Ammon's horn (tissue), 1 donor: ENCODE measurements at places on chromosomes 5 and 9.

- no peak for DNase-seq
Measured at GRCh38 chr5:56896763-56897162, 12.6 kb upstream of the SETD9 start.

DNA sequence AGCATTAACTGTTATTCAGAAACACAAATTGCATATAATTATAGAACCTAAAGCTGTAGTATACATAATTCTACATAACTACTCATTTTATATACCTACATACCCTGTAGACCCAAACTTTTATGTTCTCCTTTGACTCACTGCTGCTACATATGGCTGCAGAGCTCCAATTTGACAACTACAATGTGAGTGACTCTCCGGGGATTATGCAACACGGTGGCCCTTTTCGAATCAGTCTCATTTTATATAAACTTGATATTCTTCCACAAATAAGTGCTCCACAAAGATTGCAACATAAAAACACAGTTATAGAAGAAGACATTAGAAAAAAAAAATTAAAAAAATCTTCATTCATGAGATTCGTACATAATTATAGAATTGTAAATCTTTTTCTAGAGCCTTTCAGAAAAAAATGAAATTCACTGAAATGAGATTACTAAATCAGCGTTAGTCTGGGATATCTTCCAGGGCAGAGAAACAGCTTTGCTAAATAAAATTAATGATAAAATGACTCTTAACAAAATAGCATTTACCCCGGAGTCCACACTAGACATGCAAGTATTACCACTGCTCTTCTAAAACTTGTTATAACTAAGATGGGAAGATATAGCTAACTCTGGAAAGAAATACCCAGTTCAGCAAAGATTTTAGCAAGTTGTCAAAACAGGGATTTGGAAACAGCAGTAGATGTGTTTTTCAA, 52.6 kb downstream of the SRFBP1 start:
- no peak for DNase-seq

GRCh38 chr9:74589576-74589975, 92.4 kb downstream of the RORB start:
- no peak for DNase-seq

DNA sequence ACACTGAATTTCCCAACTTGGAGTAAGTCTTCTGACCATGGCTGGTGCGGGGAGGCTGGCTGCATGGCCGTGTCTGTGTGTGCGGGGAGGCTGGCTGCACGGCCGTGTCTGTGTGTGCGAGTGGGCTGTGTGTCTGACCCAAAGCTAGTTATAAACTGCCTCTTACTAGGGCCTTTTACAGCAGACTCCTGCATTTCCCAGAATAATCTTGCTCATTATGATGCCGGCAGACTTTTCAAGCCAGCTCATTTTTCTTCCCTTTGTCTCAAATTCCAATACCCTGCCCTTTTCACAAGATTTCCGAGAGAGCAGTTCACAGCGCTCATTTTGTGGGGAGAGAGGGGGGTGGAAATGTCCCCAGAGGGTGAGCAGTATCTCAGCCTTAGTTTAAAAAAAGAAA, 470.7 kb upstream of the BRINP1 start:
- DNase-seq: no peak

GRCh38 chr5:178310130-178310865, 77.7 kb upstream of the PHYKPL start:
- no peak for DNase-seq

GRCh38 chr5:82707741-82708140, 369.5 kb downstream of the TMEM167A start:
- no peak for DNase-seq

DNA sequence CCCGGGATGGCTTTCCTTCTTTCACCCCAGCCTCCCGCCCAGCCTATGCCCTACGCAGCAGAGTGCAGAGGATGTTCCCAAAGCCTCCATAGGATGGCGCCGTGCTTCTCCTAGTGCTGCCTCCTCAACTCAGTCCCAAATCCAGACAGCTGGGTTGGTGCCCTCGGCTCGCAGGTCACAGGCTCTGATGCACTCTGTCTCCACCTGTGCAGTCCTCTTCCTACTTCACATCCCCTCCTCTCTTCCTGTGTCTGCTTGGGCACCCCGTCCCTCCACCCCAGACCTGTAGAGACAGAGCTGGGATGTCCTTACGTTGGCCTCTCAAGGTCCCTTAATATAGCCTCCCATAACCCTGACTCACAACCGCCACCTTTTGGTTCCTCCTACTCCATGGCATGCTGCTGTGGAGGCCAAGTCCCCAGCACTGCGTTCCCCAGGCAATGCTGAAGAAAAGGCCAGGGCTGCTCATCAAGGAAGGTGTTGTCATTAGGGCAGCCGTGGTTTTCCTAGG, 314.4 kb downstream of the GADD45G start:
- peak; percentile 40 for DNase-seq

DNA sequence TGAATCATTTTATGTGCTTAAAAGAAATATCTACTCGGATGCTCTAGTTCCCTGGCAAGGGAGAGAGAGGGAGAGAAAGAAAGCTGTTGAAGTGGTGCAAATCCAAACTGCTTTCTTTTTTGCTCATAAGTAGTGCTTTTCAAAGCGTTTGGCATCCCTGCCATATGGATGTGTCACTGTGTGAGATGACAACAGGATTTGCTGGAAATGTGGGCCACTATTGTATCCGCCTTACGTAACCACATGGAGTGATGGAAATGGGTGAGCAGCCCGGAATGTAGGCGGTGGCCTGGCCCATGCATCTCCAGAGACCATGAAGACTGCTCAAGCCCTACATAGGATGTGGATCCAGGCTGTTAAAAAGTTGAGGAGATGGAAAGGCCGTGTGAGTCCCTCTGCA, 30.8 kb downstream of the TJP2 start:
- peak; percentile 92 for DNase-seq

DNA sequence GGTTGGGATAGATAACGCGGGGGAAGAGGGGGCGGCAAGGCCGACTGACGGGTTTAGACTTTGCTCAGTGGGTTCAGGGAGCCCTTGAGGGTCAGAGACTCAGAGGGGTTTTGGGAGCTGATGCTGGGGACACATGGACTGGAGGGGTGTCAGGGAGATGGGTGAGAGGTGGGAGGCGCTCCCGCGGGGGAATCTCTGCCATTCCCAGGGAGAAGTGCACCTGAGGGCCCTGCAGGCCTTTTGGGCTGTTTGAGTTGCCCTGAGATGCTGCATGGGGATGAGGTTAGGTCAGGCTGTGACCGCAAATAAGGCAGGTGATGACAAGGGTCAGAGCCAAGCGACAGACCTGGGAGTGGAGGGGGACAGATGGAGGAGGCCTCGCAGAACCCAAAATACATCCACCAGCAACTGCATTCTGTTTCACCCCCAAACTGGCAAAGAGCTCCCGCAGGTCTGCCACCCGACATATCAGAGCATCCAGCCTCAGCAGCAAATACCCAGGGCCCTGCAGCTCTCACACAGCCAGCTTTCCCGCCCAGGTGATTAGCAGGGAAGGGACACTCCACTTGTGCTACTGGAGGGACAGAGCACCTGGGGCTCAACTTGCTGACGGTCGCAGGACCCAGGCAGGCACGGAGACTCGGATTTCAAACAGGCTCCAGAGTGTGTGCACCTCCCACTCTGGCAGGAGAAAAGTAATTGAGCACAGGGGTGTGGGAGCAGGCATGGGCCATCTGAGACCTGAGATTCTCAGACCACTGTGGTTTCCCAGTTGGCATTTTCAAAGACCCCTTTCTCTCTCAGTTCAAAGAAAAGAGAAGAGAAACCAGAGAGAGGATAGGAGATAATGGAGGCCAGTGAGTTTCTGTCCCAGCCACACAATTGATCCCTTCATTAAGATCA, 26.4 kb downstream of the TMOD1 start:
- no peak for DNase-seq

DNA sequence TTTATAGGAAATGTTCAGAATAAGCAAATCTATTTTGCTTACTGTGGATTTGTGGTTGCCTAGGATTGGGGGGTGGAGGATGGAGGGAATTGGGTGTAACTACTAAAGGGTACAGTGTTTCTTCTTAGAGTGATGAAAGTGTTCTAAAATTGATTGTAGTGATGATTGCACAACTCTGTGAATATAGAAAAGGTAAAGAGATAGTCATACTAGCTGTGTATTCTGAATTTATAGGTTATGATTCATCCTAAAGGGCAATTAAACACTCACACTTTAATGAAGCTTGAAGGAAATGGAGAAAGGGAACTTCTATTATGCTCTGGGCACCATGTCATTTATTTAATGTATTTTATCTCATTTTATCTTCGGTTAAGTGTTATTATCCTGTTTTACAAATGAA, 9.9 kb downstream of the TXNDC8 start:
- no peak for DNase-seq
